Activated T-cell treated with anti-CD3 and anti-CD28 coated beads, Interleukin-2, amount 50 U/mL, for 48 hours (primary cell): ENCODE measurements at places on chromosomes 3 and 15.
A peak's percentile ranks its signal among the peaks of the same experiment; 100 is the strongest.

DNA sequence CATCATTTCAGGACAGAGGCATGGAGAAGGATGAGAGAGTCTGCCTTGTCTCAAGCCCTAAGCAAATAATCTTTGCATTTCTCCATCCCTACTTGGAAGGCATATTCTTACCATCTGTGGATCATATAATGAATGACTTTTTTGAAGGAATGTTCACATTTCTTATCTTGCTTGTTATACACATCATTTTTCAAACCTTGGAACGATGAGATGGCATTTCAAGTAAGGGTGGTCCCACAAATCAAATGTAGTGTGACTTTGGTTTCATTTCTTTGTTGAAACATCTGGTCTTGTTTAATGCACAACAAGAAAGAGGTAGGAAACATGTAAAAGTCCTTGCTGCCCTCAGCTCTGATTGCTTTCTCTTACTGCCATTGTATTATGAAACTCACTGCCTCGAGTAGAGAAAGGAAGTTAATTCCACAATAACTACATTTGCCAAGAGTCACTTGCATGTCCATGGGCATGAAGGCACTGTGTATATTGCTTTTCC lies 32.1 kb downstream of the RBMS3 start:
- no peak for DNase-seq

GRCh38 chr3:112338727-112339056 lies 5.7 kb downstream of the CD200 start:
- no peak for DNase-seq

DNA sequence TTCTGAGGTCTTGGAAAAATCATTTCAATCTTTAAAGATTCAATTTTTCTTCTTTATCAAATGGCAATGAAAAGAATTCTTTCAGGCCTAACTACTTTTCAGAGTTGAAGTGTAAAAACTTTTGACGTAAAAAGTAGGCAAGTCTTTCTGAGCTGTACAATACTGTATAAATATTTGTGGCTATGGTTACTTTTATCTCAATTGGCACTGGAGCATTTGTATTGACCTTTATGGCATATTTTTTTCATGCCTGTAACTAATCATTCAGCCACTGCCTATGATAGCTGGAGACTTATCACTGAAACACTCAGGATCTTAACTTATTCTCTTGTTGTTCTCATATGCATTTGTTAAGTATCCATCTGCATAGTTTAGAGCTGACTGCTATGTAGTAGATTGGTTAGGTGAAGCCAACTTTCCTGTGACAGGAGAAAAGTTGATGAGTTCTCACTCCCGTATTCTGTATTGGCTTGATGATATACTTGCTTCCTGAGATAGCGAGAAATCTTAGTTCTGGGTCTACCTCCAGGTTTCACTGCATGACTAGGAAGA lies 290.4 kb upstream of the TBL1XR1 start:
- no peak for DNase-seq

GRCh38 chr3:46489875-46490274 lies 7.9 kb upstream of the RTP3 start:
- DNase-seq = no peak

DNA sequence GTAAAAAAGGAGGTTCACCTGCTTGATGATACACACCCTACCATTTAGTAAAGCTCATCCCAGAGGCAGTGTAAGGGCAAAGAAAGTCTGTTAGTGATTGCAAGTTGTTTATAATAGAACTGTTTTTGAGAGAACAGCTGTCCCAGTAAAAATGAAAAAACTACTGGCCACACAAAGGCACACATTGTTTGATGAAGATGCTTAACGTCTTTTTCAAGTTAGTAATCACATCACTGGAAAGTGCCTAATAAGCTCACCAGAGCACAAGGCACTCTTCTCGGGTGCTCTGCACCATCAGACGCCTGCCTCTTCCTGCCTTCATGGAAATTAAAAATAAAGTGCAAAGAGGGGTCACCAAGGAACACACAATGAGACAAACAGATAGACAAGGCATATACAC lies 186.9 kb downstream of the PDZRN3 start:
- no peak for DNase-seq

DNA sequence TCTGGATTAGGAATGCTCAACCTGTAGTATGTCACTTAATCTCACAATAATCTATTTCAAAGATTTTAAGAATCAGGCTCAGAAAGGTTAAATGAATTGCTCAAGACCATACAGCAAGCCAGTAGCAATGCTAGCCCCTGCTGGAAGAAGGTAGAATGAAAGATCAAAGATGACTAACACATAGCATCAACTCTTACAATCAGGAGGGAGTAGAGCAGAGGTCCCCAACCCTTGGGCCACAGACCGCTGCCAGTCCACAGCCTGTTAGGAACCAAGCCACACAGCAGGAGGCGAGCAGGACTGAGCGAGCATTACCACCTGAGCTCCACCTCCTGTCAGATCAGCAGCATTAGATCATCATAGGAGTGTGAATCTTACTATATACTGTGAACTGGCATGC lies 15.5 kb upstream of the GATM start:
- DNase-seq = no peak

DNA sequence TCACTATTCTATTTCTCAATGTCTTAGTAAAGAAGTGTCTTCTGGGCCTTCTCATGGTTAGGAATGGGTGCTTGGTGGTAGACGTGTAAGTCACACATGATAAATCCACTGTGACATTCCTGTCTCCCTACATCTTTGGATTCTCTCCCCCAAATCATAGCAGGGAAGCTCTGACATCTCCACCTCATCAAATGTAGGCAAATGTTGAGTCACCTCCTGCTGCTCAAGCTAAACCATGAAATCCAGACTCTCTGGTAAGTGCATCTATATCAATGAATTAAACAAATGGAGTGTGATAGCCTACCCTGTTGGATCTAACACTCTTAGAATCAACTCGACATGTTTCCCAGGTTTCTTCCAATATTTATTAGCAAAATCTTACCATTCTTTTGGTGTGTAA lies 42.8 kb upstream of the RPL35A start:
- DNase-seq = no peak

DNA sequence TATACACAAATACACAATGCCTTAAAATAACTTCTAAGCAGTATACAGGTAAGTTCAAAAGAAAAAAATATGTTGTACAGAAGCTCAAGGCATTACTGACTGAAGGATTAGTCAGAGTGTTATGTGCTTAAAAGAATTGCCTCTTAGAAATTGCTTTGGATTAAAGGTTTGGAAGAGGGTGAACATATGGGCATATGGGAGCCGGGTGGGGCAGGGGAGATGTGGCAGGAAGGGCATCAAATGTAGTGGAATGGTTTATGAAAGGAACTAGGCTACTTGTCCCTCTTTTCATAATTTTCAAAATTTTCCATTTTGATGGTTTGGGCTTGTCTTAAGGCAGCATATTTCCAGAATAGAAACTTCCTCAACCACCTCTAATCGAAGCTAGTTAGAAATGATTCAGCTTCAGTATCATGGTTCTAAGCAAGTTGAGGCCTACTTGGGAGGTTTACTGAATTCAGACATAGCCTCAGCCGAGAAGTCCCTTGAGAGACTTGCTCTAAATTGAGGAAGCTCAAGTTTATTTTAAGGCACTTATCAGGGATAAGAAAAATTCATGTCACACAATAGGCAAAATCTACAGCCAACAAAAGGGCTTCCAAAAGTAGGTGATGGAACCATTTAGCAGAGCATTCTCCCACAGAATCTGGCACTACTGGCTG lies 10.1 kb upstream of the GOLGB1 start:
- DNase-seq = no peak

- DNase-seq = peak; percentile 82
These were observed 885 bp downstream of the CDV3 start for GRCh38 chr3:133574260-133574881.

GRCh38 chr15:35987056-35987455 lies 441.1 kb upstream of the DPH6 start:
- DNase-seq = no peak
